ENCODE measurements at places on chromosomes 3 and 15. TPM values are rescaled to one million over a fixed set of nuclear protein-coding genes. Genes with fewer than 3 reads are reported as not detected.

Gene MAGEL2
- 10.1 TPM for total RNA-seq

Gene ALPK3
- 29.7 TPM for total RNA-seq

Gene CCDC54
- not detected for total RNA-seq

GRCh38 chr3:13132281-13132680, 59.1 kb upstream of the IQSEC1 start:
- no peaks in the 10 kb centered on the region for H3K36me3 ChIP-seq
- no peak overlapping the region for H3K27ac ChIP-seq
- H3K4me1 ChIP-seq, result no peaks in the 10 kb centered on the region
- no peaks in the 10 kb centered on the region for H3K27me3 ChIP-seq
- H3K4me3 ChIP-seq, result no peak overlapping the region

GRCh38 chr3:124491098-124491497, 239.2 kb upstream of the UMPS start:
- DNase-seq, result no peak
- no peak overlapping the region for H3K27ac ChIP-seq
- H3K4me3 ChIP-seq, result no peak overlapping the region

DNA sequence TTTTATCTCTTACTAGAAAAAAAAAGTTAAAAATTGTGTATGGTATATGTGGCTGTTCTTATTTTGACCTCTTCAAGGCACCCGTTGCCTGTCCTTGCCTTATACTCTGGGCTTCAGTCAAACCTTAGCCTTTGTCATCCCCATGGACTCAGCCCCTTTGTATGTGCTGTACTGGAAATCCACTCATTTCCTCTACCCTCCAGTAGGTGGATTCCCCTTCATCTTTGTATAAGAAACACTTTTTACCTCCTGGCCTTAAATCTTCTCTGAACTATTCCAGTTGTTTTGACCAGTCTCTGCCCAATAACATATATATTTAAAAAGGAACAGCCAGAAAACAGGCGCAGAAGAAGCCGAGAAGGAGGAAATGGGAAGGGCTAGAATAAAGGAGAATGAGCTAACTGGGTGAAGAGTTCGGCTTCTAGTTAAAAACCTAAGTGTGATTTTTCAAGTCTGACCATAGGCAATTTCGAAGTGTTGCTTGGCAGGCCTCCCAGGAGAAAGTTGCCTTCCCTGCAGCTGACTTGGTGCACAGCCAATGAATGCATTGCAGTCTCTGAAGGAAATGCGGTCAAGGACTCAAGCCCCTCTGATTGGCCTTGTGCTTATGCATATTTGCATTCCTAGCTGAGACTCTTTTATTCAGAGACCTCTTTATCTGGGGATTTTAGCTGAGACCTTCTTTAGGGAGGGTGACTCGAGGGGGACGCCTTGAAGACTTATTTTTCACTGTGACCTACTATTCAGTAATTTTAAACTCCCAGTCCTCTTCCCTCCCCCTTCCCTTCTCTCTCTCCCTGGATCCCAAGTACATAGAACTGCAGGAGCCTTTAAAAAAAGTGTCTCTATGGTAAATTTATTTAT, 277.4 kb downstream of the ROBO1 start:
- DNase-seq, result peak; percentile 29
- peaks cover 13% of the 10 kb centered on the region for H3K4me1 ChIP-seq
- no peak overlapping the region for H3K4me3 ChIP-seq
- no peaks in the 10 kb centered on the region for H3K36me3 ChIP-seq
- H3K27ac ChIP-seq, result no peak overlapping the region

GRCh38 chr15:34043813-34044212, 4.8 kb upstream of the AVEN start:
- no peak for DNase-seq
- H3K27me3 ChIP-seq, result peaks cover 34% of the 10 kb centered on the region
- H3K4me1 ChIP-seq, result peaks cover 9% of the 10 kb centered on the region

GRCh38 chr3:59127071-59127470, 77.2 kb upstream of the CFAP20DC start:
- H3K4me3 ChIP-seq, result no peak overlapping the region
- no peak for DNase-seq
- no peaks in the 10 kb centered on the region for H3K36me3 ChIP-seq
- H3K27me3 ChIP-seq, result no peaks in the 10 kb centered on the region

GRCh38 chr3:105362021-105362665, 4.6 kb upstream of the ALCAM start:
- DNase-seq, result no peak
- no peak overlapping the region for H3K27ac ChIP-seq
- H3K4me3 ChIP-seq, result no peak overlapping the region
- H3K4me1 ChIP-seq, result peaks cover 8% of the 10 kb centered on the region
- H3K27me3 ChIP-seq, result no peaks in the 10 kb centered on the region

GRCh38 chr3:127475391-127475790, 115.1 kb downstream of the TPRA1 start:
- DNase-seq, result no peak
- no peak overlapping the region for H3K4me3 ChIP-seq
- H3K27me3 ChIP-seq, result no peaks in the 10 kb centered on the region
- H3K36me3 ChIP-seq, result no peaks in the 10 kb centered on the region
- 0 out of 2 replicates have a peak, but pooled peaks cover 6% of the 10 kb centered on the region for H3K4me1 ChIP-seq
- no peak overlapping the region for H3K27ac ChIP-seq

DNA sequence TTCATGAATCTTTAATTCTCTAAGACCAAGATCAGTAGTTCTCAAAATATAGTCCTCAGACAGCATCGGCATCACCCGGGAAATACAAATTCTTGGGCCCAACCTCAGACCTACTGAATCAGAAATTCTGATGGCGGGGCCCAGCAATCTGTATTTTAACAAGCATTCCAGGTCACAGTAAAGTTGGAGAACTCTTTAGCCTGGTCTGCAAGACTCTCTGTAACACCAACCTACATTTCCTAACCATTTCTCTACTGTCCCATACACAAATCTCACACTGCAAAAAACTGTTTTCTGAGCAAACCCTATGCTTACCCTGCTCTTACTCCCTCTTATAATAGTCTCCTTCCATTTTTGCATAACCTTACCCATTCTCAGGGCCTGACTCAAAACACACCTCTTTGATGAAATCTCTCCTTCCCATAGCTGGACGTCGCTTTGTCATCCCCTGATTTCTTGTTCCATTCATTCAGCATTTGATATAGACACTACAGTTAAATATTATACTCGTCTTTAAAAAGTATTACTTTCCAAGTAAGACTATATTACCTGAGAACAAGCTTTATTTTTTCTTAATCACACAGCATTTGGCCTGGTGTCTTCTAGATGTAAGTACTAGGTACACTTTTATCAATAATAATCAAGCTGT, 83.3 kb upstream of the MYO5C start:
- H3K27me3 ChIP-seq, result no peaks in the 10 kb centered on the region
- no peak overlapping the region for H3K4me3 ChIP-seq
- H3K4me1 ChIP-seq, result no peaks in the 10 kb centered on the region

DNA sequence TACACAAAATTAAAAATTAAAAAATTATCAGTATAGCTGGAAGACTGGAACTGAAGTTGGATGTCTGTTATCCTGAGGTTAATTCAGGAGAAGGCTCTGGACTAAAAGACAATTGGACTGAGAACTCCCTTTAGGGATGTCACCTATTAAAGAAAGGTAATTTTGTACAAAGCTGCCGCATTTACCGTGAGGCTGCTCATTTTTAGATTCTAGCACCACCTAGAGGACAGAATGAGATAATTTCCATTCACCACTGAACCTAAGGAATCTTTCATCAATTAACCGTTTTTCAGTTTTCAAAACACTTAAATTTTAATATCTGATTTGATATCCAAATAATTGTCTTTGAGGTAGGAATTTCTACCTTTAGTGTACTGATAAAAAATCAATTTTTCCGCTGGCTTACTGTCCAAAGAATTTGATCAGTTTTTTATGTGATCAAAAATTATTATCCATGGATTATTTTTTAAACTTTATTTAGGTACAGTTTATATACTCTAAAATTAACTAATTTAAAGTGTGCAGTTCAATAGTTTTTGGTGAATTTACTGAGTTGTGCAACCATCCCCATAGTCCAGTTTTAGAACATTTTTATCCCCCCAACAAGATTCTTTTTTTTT, 106.7 kb upstream of the TNIK start:
- no peaks in the 10 kb centered on the region for H3K27me3 ChIP-seq
- no peaks in the 10 kb centered on the region for H3K4me1 ChIP-seq
- no peak overlapping the region for H3K27ac ChIP-seq
- DNase-seq, result peak; percentile 82
- H3K4me3 ChIP-seq, result no peak overlapping the region
- H3K36me3 ChIP-seq, result no peaks in the 10 kb centered on the region

DNA sequence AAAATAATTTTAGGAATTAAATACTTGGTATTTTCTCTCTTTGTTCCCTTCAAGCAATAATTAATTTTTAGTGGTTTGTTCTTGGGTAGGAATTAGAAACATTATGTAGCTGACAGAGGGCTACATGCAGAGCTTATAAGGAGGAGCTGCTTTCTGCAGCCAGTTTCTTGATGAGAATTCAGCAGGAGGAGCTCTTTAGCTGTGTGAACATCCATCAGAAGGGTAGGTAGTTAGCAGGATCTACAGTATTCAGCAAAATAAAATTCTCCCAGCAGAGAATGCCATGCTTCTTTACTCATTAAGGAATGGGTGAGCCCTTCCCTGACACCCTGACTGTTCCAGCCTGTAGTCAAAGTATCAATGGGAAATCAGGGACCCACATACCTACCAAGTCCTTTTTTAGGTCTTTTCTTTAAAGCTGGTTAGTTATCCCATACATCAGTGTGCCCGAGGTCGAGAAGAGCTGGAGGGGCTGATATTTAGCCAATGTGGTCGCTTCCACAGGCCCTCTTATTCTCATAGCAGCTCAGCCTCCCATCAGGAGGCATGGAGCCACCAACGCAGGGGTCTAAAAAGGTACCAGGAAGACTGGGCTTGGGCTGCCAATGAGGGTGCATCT, 54.0 kb downstream of the KCNAB1 start:
- H3K27me3 ChIP-seq, result no peaks in the 10 kb centered on the region
- DNase-seq, result peak; percentile 33
- H3K4me1 ChIP-seq, result no peaks in the 10 kb centered on the region
- H3K27ac ChIP-seq, result no peak overlapping the region

Measured in GM23338 (cell line).